ENCODE measurements at places on chromosomes 7 and 10.

DNA sequence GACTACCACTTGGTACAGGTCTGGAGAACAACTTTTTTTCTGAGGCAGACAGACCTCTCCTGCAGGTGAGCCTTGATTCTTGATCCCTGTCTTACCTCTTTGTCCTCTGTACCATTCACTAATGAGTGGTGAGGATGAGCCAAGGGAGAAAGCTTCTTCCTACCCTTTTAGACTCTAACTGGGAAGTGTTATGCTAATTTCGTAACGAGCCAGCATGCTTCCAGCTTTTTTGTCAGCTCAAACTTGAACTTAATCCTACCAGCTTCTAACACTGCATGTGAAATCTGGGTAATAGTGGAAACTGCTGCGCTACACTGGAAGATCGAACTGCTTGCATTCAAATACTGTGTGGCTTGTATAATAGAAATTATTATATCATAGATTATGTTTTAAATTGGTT is 87.0 kb downstream of the NEUROD6 start:
- DNase-seq = no peak

DNA sequence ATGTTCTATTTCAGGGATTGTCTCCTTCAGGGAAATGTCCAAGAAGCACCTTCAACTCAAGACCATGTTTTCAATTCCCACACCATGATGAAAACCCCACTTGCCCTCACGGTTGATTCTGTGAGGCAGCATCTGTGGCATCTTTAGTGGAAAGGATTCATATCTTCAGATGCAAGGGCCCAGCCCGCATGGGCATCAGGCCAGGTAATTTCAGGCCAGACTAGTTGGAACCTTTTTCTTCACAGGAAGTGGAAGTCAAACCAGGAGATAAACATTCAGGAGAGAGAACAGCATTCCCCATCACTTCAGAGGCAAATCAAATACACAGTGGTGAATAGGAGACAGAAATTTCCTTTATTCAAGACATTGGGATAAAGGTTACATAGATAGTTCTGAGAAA is 88.8 kb downstream of the JCAD start:
- no peak for DNase-seq

GRCh38 chr7:43501870-43502269 is 81.0 kb upstream of the STK17A start:
- no peak for DNase-seq

GRCh38 chr10:127250031-127250430 is 53.6 kb upstream of the INSYN2A start:
- DNase-seq = no peak

- no peak for DNase-seq
These were observed 20.0 kb downstream of the AVPI1 start for GRCh38 chr10:97666992-97667391.

GRCh38 chr10:94224656-94225055 is 138.1 kb downstream of the NOC3L start:
- no peak for DNase-seq

- DNase-seq = no peak
These were observed 624.2 kb downstream of the ACTR3B start for GRCh38 chr7:153383781-153384180.

GRCh38 chr7:25091176-25091575 is 33.9 kb downstream of the CYCS start:
- DNase-seq = no peak

All from NCI-H1092 treated with DMSO at 0.1 percent for 48 hours (cell line).